LHCN-M2 (cell line): ENCODE measurements at places on chromosomes 11 and 22. TPM values are rescaled to one million over a fixed set of nuclear protein-coding genes. Genes with fewer than 3 reads are reported as not detected.

DNA sequence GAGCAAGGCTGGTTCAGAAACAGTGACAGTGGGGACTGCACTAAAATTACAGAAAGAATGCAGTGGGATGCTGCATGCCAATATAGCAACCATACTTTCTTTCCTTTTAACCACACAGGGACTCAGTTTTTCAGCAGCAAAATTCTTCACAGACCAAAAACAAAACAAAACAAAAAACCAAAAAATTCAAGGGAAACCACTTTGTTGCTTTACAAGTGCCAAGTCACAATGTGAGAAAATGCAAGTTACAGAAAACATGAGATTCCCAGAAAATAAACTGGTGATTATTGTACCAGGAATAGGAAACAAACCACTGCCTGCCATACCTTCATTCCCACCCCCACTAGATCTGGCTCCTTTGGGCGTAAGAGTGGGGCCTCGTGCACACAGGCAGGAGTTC, 52.6 kb downstream of the TENM4 start:
- DNase-seq = no peak

DNA sequence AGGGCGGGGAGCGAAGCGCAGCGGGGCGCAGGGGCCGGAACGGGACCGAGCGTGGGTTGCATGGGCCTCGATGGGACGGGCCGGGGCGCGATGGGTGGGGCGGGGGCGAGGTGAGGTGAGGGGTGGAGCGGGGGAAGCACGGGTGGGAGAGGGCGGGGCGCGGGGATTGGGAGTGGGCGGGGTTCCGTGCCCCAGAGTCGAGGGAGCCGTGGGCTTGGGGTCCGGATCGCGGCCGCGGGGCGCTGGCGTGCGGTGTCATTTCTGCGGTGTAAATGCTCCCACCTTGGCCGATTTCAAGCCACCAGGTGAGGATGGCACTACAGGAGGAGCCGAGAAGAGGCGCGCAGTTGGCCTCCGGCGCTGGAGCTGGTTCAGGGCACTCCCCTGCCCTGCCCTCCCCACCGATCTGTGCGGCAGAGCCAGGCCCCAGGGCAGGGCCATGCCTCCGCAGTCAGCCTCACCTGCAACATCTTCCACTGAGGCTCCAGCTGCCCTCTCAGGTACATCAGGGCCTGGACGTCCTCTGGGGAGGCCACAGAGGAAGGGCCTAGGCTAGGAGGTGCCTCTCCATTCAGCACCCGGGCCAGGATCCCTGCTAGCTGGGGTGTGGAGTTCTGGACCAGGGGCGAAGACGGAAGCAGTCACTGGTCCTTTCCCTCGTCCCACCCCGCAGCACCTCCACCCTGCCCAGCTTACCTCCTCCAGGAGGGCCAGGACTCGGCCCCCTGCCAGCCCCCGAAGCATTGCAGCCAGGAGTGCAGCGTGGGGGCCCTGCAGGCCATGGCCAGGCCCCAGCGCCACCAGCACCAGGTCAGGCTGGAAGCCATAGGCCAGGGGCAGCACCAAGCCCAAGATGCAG, 620 bp upstream of the TUBGCP6 start:
- DNase-seq = no peak

GRCh38 chr11:26127336-26127735, 204.6 kb upstream of the ANO3 start:
- no peak for DNase-seq

Gene RBMXL2
- total RNA-seq = not detected in 2 replicates

Gene OR52D1
- not detected in 2 replicates for total RNA-seq

Gene BACE1
- total RNA-seq = 29.8 and 38.5 TPM in 2 replicates

Gene ALDH3B2
- not detected in 2 replicates for total RNA-seq
